ENCODE measurements at places on chromosomes 7 and 10. TPM values are rescaled to one million over a fixed set of nuclear protein-coding genes. Genes with fewer than 3 reads are reported as not detected.

The CH25H gene
- not detected for total RNA-seq

DNA sequence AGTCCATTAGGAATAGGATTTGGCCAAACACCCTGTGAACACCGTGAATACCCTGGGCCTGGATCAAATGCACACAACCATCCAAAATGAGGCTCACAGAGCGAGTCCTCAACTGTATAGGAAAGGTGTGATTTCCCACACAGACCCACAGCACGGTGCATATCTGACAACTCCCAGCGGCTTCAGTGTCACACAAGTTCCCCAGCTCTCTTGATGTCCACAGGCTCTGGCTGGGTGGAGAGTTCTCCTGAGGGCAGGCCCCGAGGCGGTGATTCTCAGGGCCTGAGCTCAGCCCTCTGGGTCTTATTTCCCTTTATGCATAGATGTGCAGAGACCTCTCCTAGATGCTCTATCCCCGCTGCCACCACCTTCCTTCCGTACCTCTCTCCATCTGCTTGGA is 64.1 kb downstream of the SH3PXD2A start:
- DNase-seq: no peak

- DNase-seq: no peak
Measured at GRCh38 chr10:1251769-1252168, 195.6 kb downstream of the WDR37 start.

DNA sequence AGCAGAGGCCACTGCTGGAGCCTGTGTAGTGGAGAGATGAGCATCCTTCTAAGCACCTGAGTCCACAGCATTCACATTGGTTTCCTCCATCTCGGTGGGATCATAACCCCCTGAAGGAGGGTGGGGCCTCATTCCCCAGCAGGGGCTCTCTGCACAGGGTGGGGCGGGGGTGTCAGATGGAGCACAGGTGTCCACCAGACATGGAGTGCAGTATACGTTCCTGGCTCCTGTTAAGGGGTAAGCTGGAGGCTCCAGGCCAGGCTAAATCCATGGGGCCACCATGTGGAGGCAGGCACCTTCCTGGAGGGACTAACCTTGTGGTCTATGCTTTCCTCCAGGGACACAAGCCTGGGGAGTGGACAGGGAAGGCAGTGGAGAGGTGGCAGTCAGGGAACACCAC is 252.6 kb downstream of the GRID1 start:
- DNase-seq: no peak

GRCh38 chr7:92056286-92056685 is 78.0 kb downstream of the CYP51A1 start:
- DNase-seq: no peak

The MRLN gene
- total RNA-seq: 0.43 TPM

GRCh38 chr7:561631-562373 is 42.2 kb upstream of the PDGFA start:
- no peak for DNase-seq

- no peak for DNase-seq
Measured at GRCh38 chr7:105638902-105639495, 57.7 kb upstream of the EFCAB10 start.

The ADIRF gene
- total RNA-seq: 0.77 TPM

- no peak for DNase-seq
Measured at GRCh38 chr7:142371586-142372377, 113.9 kb upstream of the PRSS58 start.

DNA sequence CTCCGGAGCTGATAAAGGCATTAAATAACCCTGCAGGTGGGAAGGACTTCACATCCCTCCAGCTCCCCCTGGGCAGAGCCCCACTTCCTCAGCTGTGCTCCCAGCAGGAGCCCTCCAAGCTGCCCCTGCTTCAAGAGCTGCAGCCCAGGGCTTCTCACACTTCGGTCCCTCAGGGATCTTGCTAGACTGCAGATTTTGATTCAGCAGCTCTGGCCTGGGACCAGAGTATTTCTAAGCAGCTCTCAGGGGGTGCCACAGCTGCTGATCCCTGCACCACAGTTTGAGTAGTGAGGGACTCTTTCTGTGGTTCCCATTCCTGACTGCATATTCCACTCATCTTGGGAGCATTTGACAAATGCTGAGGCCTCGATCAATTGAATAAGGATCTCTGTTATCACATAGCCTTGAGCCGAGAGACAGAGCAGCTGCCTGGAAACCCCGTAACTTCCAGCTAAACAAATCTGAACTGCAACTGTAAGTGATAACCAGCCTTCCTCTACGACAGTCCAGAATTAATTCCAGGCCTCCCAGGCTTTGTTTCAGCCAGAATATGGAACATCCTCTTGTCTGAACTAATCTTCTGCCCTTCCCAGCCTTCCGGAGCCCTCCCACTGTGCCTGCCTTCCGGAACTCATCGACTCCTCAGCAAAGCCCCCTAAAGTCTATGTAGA is 161.4 kb downstream of the CCDC3 start:
- no peak for DNase-seq

GRCh38 chr7:17651341-17651740 is 289.0 kb downstream of the SNX13 start:
- no peak for DNase-seq

GRCh38 chr7:82534684-82535083 is 91.1 kb upstream of the CACNA2D1 start:
- DNase-seq: peak; percentile 16

- DNase-seq: no peak
Measured at GRCh38 chr7:44634187-44634838, 27.9 kb downstream of the OGDH start.

DNA sequence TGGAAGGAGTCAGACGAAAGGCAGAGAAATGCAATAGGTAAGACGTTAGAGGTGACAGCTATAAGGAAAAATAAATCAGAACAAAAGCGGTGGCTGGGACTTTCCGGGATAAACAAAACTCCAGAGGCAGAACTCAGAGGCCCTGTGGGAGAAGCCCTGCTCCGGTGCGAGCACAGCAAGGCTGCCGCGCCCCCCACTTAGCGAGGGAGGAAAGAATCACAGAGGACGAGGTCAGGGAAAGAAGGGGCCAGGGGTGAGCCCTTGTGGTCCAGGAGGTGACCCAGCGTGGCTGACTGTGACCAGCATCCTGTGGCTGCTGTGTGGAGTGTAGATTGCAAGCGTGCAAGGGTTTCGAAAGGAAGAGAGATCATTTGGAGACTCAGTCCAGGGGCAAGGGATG is 591.8 kb upstream of the ADARB2 start:
- no peak for DNase-seq

- no peak for DNase-seq
Measured at GRCh38 chr10:86263907-86264306, 102.7 kb downstream of the GRID1 start.

DNA sequence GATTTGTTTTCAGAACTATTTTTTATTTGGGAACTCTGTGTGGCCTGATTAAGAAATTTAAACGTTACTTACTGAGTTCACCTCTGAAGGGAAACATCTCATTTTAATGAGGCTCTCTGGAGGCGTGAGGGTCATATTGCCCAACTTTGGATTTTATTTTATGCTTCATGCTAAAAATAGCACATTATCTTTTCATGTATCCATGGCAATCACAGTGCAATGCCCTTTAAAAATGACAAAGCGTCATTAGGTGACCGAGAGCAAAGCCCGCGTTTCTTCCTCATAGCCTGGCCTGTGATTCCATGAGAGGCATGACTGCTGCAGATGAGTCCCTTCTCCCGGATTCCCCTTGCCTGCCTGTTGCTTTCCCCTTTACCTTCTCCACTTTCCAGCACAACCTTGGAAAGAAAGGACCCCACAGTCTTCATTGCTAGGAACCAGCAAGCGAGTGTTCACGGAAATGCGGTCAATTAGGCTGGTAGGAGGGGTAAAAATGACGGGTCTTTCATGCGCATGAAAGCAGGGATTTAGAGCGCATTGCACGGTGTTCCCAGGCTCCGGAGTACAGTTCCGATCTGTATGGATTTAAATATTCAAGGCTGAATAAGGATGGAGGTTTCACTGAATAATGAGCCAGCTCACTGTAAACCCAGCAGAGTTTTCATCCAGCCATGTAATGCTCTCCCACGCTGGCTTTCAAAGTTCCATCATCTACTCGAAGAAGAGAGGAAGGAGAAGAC is 98.2 kb upstream of the PITRM1 start:
- no peak for DNase-seq

The SPDYE5 gene
- not detected for total RNA-seq

- DNase-seq: no peak
Measured at GRCh38 chr10:130171196-130171595, 35.0 kb downstream of the GLRX3 start.

Data from HT1080 (cell line).